Stomach (tissue), 19 donors: ENCODE measurements at places on chromosomes 12 and 14. TPM values are rescaled to one million over a fixed set of nuclear protein-coding genes. Genes with fewer than 3 reads are reported as not detected.

DNA sequence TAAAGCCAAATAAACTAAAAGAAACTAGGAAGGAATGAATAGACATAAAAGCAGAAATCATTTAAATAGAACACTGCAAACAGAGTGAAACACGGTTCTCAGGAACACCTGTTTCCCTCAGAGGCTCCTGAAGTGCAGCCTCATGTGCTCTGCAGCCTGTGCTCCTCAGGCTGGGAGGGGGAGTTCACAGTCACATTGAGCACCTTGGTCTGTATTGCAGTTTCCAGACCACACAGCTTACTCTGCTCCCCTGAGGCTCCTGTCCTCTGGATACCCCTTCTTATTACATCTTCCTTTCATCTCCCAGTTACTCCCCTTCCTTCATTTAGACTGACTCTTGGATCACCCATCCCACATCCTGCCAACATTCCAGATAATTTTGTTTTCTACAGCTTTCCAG, 49.7 kb upstream of the DCD start:
- H3K27ac ChIP-seq: no peak overlapping the region
- no peak overlapping the region for H3K4me3 ChIP-seq
- H3K4me1 ChIP-seq: no peaks in the 10 kb centered on the region
- H3K27me3 ChIP-seq: no peaks in the 10 kb centered on the region
- H3K36me3 ChIP-seq: no peaks in the 10 kb centered on the region
- no peak for DNase-seq

DNA sequence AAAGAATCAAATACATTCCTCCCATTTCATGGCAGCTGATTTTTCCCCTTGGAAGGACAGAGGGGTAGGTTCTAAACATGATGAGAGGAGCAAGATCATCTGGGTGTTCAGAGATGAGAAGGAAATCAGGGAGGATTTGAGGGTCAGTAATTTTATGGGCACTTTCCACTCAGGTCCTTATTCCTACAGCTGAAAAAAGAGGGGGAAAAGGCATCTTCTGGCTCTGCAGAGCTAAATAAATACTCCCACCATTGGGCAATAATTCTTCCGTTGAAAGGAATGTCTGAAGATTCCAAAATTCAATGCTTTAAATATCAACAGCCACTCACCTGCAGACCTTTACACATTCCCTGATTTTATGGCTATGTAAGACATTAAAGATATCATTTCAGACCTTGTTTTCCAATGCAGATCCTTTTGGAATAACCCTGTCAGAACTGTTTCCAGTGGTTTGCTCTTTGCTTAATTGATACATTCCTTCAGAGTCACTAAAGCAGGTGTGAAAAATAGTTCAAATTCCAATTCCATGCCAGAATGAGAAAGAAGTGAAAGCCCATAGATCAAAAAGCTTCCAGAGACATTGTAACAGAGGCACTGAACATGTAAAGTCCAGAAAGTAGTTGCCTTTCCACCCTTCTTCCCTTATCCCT, 233.3 kb upstream of the KRR1 start:
- DNase-seq: no peak
- no peaks in the 10 kb centered on the region for H3K27me3 ChIP-seq
- H3K27ac ChIP-seq: no peak overlapping the region
- no peaks in the 10 kb centered on the region for H3K36me3 ChIP-seq

GRCh38 chr14:61090432-61091216, 109.6 kb downstream of the SLC38A6 start:
- no peaks in the 10 kb centered on the region for H3K4me1 ChIP-seq
- no peak overlapping the region for H3K27ac ChIP-seq
- no peaks in the 10 kb centered on the region for H3K36me3 ChIP-seq
- DNase-seq: no peak
- no peak overlapping the region for H3K4me3 ChIP-seq
- no peaks in the 10 kb centered on the region for H3K27me3 ChIP-seq

DNA sequence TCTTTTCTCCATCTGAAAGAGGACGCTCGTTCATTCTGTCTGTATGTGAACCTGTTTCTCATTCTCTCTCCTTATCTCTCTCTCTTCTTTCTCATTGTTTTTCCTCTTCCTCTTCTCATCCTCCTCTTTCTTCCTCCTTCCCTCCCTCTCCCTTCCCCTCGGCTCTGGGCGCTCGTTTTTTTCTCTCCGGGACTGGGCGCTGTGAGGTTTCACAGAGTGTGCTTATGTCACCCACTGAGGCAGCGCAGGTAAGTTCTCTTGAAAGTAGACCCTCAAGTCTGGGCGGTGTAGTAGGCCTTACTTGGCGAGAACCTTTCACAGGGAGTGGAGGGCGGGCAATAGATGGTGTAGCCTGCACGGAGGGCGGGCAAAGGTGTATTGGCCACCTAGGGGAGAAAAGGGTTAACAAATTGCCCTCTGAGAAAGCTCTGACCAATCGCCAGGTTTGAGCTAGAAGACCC, 4.5 kb upstream of the SIX1 start:
- H3K36me3 ChIP-seq: no peaks in the 10 kb centered on the region
- no peak for DNase-seq

DNA sequence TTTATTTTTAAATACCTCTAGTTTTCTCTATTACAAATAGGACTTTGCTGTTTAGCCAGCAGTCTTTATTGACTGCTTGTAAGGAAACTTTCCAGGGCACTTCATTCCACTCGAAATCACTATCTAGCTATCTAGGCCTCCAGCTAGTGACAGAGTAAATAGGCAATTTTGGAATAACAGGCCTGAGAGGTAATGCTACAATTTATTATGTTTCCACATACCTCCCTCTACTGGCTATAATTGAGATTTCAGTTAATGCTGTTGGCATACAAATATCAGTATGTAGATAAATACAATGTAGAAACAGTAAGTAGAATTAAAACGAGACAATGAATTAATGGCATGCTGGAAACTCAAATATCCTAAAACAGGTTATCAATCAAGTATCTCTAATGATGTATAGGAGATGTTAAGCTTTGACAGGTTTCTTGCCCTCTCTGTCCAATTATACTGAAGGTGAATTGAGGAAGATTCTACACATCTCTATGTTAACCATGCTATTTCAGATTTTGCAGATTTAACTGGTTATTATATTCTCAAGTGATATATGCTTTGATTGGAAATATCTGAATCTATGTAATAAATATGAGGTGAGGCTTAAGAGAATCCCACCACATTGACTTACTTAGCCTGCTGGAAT, 7.2 kb downstream of the DTD2 start:
- no peak overlapping the region for H3K27ac ChIP-seq
- H3K4me1 ChIP-seq: peaks cover 32% of the 10 kb centered on the region
- H3K4me3 ChIP-seq: no peak overlapping the region
- H3K36me3 ChIP-seq: peaks cover 12% of the 10 kb centered on the region

DNA sequence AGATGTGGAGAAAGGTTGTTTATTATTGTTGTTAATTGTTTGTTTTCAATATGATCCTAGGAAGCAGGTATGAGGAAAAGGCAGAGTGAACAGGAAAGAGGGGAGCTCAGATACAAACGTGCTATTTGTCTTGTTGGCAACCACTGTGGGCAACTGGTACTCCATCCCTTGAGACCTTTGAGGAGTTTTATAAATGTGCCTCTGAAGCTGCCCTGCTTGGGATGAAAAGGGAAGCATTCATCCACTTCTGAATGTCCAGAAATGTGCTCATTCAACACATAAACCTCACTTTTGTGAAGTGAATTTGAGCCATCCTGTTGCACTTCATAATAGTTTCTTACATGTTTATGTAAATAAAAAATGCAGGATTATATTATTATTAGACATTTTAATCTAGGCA, 164.3 kb upstream of the PDZRN4 start:
- no peak for DNase-seq
- no peak overlapping the region for H3K4me3 ChIP-seq
- H3K27me3 ChIP-seq: no peaks in the 10 kb centered on the region
- H3K36me3 ChIP-seq: no peaks in the 10 kb centered on the region
- no peak overlapping the region for H3K27ac ChIP-seq

Gene ZFYVE1
- total RNA-seq: 18.4 TPM

Gene HSPB8
- total RNA-seq: 17.3 TPM

Gene PRIMA1
- 1.2 TPM for total RNA-seq
